ENCODE measurements at places on chromosomes 4 and X. TPM values are rescaled to one million over a fixed set of nuclear protein-coding genes. Genes with fewer than 3 reads are reported as not detected.

Gene TMEM150C
- polyA plus RNA-seq: 7.7 TPM

Gene TMEM271
- polyA plus RNA-seq: 0.37 TPM

Gene ABLIM2
- polyA plus RNA-seq: 7.5 TPM

Gene UBL4A
- 13.3 TPM for polyA plus RNA-seq

GRCh38 chr4:177109769-177110168 is 199.9 kb upstream of the NEIL3 start:
- no peak for DNase-seq
- no peaks in the 10 kb centered on the region for H3K4me1 ChIP-seq
- H3K4me3 ChIP-seq: no peak overlapping the region
- H3K27ac ChIP-seq: no peak overlapping the region
- H3K36me3 ChIP-seq: no peaks in the 10 kb centered on the region
- no peaks in the 10 kb centered on the region for H3K27me3 ChIP-seq
